ENCODE measurements at places on chromosomes 7 and 10. TPM values are rescaled to one million over a fixed set of nuclear protein-coding genes. Genes with fewer than 3 reads are reported as not detected.

BEND7 gene
- total RNA-seq: 5.6 TPM

PAX4 gene
- total RNA-seq: not detected

DENND2A gene
- 23.9 TPM for total RNA-seq

GPR158 gene
- 0.13 TPM for total RNA-seq

CNOT4 gene
- total RNA-seq: 12.1 TPM

SAP25 gene
- total RNA-seq: 0.98 TPM

INSYN2A gene
- 0.62 TPM for total RNA-seq

STEAP2 gene
- 7.1 TPM for total RNA-seq

TFPI2 gene
- total RNA-seq: 3.9 TPM

GPR85 gene
- total RNA-seq: 1.2 TPM

CYREN gene
- total RNA-seq: 43.0 TPM

MMP21 gene
- 0.18 TPM for total RNA-seq

SORCS3 gene
- 0.13 TPM for total RNA-seq

SAMD9 gene
- total RNA-seq: 6.1 TPM

MKX gene
- 14.7 TPM for total RNA-seq

LRRC17 gene
- 43.8 TPM for total RNA-seq

HMX2 gene
- not detected for total RNA-seq

VSIR gene
- total RNA-seq: 23.5 TPM

ZNF775 gene
- 6.2 TPM for total RNA-seq

CDNF gene
- 1.8 TPM for total RNA-seq

PDZD7 gene
- 1.2 TPM for total RNA-seq

PHTF2 gene
- total RNA-seq: 18.2 TPM

NEBL gene
- 3.2 TPM for total RNA-seq

ATOH7 gene
- 0.13 TPM for total RNA-seq

COL13A1 gene
- 12.5 TPM for total RNA-seq

SLC18A2 gene
- total RNA-seq: 0.35 TPM

SCART1 gene
- total RNA-seq: 1.5 TPM

SLC18A3 gene
- total RNA-seq: not detected

YAE1 gene
- total RNA-seq: 32.1 TPM

PI4K2A gene
- total RNA-seq: 6.7 TPM

IFIT1 gene
- total RNA-seq: 58.4 TPM

ZNF33B gene
- 17.1 TPM for total RNA-seq

HUS1 gene
- 15.0 TPM for total RNA-seq

GIMAP6 gene
- total RNA-seq: 18.7 TPM

NHLRC2 gene
- total RNA-seq: 14.2 TPM

TAS2R5 gene
- total RNA-seq: 1.1 TPM

IDI2 gene
- not detected for total RNA-seq

MPP7 gene
- 4.8 TPM for total RNA-seq

SLC39A12 gene
- total RNA-seq: 0.04 TPM

NSUN5 gene
- total RNA-seq: 18.6 TPM

LRMDA gene
- 7.9 TPM for total RNA-seq

UPK3B gene
- total RNA-seq: 0.53 TPM

OR6B1 gene
- not detected for total RNA-seq

KBTBD2 gene
- 35.9 TPM for total RNA-seq

PAPOLB gene
- total RNA-seq: 0.22 TPM

CLCN1 gene
- 1.1 TPM for total RNA-seq

GIMAP8 gene
- total RNA-seq: 4.9 TPM

EIF5AL1 gene
- total RNA-seq: 0.13 TPM

TMEM196 gene
- 0.04 TPM for total RNA-seq
